Right renal pelvis (tissue), 4 donors: ENCODE measurements at places on chromosomes 3 and 15. TPM values are rescaled to one million over a fixed set of nuclear protein-coding genes. Genes with fewer than 3 reads are reported as not detected.

- DNase-seq, result no peak
Measured at GRCh38 chr15:74827614-74828013, 1.2 kb downstream of the CPLX3 start.

GRCh38 chr3:151890721-151891141 is 17.3 kb downstream of the SUCNR1 start:
- no peak for DNase-seq

- DNase-seq, result no peak
Measured at GRCh38 chr3:3734881-3735280, 64.3 kb upstream of the LRRN1 start.

GRCh38 chr3:39531665-39532064 is 64.2 kb downstream of the MOBP start:
- no peak for DNase-seq

- DNase-seq, result no peak
Measured at GRCh38 chr3:173737167-173737808, 339.7 kb downstream of the NLGN1 start.

GRCh38 chr3:128499724-128500275 is 6.8 kb upstream of the GATA2 start:
- no peak for DNase-seq

DNA sequence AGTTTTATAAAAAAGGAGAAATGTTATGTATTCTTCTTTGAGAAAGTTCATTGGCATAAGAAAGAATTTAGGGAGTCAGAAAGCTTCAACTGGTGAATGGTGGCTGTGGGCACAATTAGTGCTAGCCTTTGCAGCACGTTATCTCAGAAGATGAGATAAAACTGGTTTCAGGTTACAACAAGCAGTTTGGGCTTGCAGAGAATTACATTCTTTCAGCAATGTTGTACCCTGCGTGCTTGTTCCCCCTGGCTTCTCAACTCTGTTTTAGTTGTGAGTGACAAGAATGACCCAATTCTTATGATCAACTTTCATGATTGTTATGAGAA is 31.6 kb upstream of the ACP3 start:
- DNase-seq, result no peak

- DNase-seq, result no peak
Measured at GRCh38 chr3:60788185-60788584, 463.1 kb downstream of the FHIT start.

THPO gene
- 2.5 TPM for polyA plus RNA-seq

CPN2 gene
- 1.00 TPM for polyA plus RNA-seq

CPEB1 gene
- polyA plus RNA-seq, result 2.8 TPM
